Neural cell (in vitro differentiated cells): ENCODE measurements at places on chromosomes 16 and 17. TPM values are rescaled to one million over a fixed set of nuclear protein-coding genes. Genes with fewer than 3 reads are reported as not detected.

PPP1R9B gene
- 29.2 and 30.5 TPM in 2 replicates for polyA plus RNA-seq

GLIS2 gene
- 2.6 and 3.2 TPM in 2 replicates for polyA plus RNA-seq

TRPV3 gene
- polyA plus RNA-seq: 0.19 TPM in 1 of 2 replicates, not detected in the other

SMIM22 gene
- not detected in 2 replicates for polyA plus RNA-seq

TIMP2 gene
- polyA plus RNA-seq: 25.6 and 26.7 TPM in 2 replicates

GNG13 gene
- not detected in 2 replicates for polyA plus RNA-seq

HS3ST3A1 gene
- 0.56 TPM in 1 of 2 replicates, not detected in the other for polyA plus RNA-seq

RPUSD1 gene
- polyA plus RNA-seq: 42.4 and 44.8 TPM in 2 replicates

MAP3K14 gene
- 6.6 and 6.7 TPM in 2 replicates for polyA plus RNA-seq

MYL4 gene
- polyA plus RNA-seq: not detected in 2 replicates

TEX19 gene
- not detected in 2 replicates for polyA plus RNA-seq

MPV17L gene
- polyA plus RNA-seq: 0.10 and 0.36 TPM in 2 replicates

SLC16A6 gene
- 15.6 and 17.6 TPM in 2 replicates for polyA plus RNA-seq

TMED6 gene
- not detected in 2 replicates for polyA plus RNA-seq

SNX20 gene
- not detected in 2 replicates for polyA plus RNA-seq

PITPNM3 gene
- 2.7 and 3.0 TPM in 2 replicates for polyA plus RNA-seq

TEX14 gene
- 0.90 and 1.4 TPM in 2 replicates for polyA plus RNA-seq

CXCL16 gene
- polyA plus RNA-seq: not detected in 2 replicates

SHBG gene
- polyA plus RNA-seq: 0.90 and 3.2 TPM in 2 replicates

KIF19 gene
- polyA plus RNA-seq: not detected in 2 replicates

CMIP gene
- polyA plus RNA-seq: 15.1 and 20.0 TPM in 2 replicates

RRAD gene
- 1.0 TPM in 2 replicates for polyA plus RNA-seq
